ENCODE measurements at places on chromosomes 1 and 21. TPM values are rescaled to one million over a fixed set of nuclear protein-coding genes. Genes with fewer than 3 reads are reported as not detected.
A peak's percentile ranks its signal among the peaks of the same experiment; 100 is the strongest.

ZNF695 gene
- total RNA-seq: not detected

DNA sequence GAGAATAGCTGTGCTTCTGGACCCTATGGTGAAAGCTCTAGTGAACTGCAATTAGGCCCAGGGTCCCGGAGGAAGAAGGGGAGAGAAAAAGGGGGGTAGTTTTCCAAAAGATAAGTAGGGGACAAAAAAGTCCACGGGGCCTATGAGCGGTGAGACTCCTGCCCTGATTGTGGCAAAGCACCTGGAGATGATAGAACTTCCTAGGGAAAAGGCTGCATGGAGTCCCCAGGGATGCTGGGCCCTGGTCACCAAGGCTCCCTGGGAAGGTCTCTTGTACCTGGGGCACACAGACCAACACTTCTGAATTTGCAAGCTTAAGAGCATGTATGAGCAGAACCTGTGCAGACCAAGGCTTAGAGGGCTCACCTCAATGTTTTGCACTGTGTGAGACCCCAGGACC lies 5.4 kb upstream of the SHISA4 start:
- no peak for DNase-seq
- no peak overlapping the region for H3K4me3 ChIP-seq
- H3K27ac ChIP-seq: no peak overlapping the region
- peaks cover 37% of the 10 kb centered on the region for H3K4me1 ChIP-seq
- no peaks in the 10 kb centered on the region for H3K27me3 ChIP-seq

DNA sequence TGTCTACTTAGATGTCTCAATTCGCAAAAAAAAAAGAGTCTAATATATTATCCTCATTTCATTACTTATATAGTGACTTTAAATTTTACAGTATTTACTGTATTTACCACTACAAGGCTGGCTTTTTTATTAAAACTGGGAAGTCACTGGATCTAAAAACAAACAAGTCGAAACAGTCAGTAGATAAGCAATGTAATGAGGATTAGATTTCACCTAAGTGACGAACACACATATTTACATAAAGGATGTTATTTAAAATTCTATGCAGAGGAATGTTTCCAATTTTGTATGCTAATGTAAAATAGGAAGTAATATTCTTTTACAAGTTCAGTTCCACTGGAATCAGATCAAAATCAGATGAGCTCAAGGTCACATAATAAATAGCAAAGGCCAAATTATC lies 28.3 kb downstream of the TTC13 start:
- H3K36me3 ChIP-seq: no peaks in the 10 kb centered on the region
- H3K27ac ChIP-seq: no peak overlapping the region
- H3K4me1 ChIP-seq: no peaks in the 10 kb centered on the region
- no peak for DNase-seq

DNA sequence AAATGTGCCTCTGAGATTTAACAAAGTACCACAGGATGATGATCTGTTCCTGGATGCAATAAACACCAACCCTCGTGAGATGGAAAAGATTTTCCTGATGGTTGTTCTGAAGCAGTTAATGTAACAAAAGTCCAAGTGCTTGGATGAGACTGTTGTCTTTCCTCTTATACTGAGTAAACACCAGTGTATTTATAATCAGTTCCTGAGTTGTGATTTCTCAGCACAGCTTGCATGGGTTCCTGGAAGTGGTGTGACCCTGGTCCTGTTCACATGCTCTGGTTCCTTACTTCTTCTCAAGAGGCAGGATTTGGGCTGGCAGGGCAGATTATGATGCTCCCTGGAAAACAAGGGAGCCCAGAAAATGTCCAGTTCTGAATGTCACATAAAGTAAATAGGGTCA lies 208.2 kb upstream of the USP24 start:
- no peak overlapping the region for H3K4me3 ChIP-seq
- no peaks in the 10 kb centered on the region for H3K27me3 ChIP-seq
- H3K27ac ChIP-seq: no peak overlapping the region
- no peaks in the 10 kb centered on the region for H3K36me3 ChIP-seq
- peaks cover 3% of the 10 kb centered on the region for H3K4me1 ChIP-seq

GRCh38 chr1:89697383-89697782 lies 64.5 kb downstream of the LRRC8C start:
- no peak overlapping the region for H3K4me3 ChIP-seq
- H3K27ac ChIP-seq: no peak overlapping the region
- DNase-seq: no peak

GRCh38 chr1:101483982-101484688 lies 247.3 kb downstream of the S1PR1 start:
- peaks cover 6% of the 10 kb centered on the region for H3K4me1 ChIP-seq
- H3K4me3 ChIP-seq: no peak overlapping the region
- H3K27me3 ChIP-seq: no peaks in the 10 kb centered on the region

LAMC2 gene
- 30.1 TPM for total RNA-seq

DNA sequence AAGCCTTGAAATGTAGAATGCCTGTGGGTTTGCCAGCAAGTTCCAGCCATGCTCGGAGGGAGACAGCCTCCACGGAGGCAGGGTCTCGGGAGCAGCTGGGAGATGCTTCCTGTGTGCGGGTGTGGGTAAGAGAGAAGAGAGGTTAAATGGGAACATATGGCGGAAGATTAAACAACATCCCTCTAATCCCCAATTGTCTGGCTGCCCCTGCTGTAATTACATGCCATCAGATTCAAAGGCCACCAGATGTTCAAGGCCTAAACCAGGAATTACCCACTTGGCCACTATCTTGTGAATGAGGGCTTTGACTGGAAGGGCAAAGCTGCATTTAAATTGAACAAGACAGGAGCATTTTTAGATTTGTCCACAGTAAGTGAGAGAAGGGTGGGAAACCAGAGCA lies 81.4 kb upstream of the BACE2 start:
- no peak overlapping the region for H3K4me3 ChIP-seq
- H3K27ac ChIP-seq: no peak overlapping the region
- no peaks in the 10 kb centered on the region for H3K36me3 ChIP-seq
- no peaks in the 10 kb centered on the region for H3K27me3 ChIP-seq

CFHR1 gene
- not detected for total RNA-seq

PRKCZ gene
- 45.6 TPM for total RNA-seq

- H3K4me3 ChIP-seq: peak overlapping the region; percentile 99
- peaks cover 21% of the 10 kb centered on the region for H3K36me3 ChIP-seq
- no peak overlapping the region for H3K27ac ChIP-seq
- H3K27me3 ChIP-seq: no peaks in the 10 kb centered on the region
- peaks cover 13% of the 10 kb centered on the region for H3K4me1 ChIP-seq
These were observed 870 bp downstream of the STRIP1 start for GRCh38 chr1:110035236-110035752.

GRCh38 chr1:93000751-93001175 lies 39.5 kb upstream of the DIPK1A start:
- no peak overlapping the region for H3K4me3 ChIP-seq
- H3K27me3 ChIP-seq: no peaks in the 10 kb centered on the region
- H3K36me3 ChIP-seq: no peaks in the 10 kb centered on the region
- peak; percentile 40 for DNase-seq

GRCh38 chr1:173048621-173049321 lies 2.0 kb downstream of the TNFSF18 start:
- H3K27me3 ChIP-seq: no peaks in the 10 kb centered on the region
- H3K27ac ChIP-seq: no peak overlapping the region

GRCh38 chr1:104235141-104235540 lies 485.4 kb downstream of the AMY1C start:
- no peak overlapping the region for H3K27ac ChIP-seq
- no peak overlapping the region for H3K4me3 ChIP-seq
- DNase-seq: no peak
- H3K4me1 ChIP-seq: no peaks in the 10 kb centered on the region

GRCh38 chr1:26991310-26992116 lies 2.0 kb upstream of the TRNP1 start:
- no peak for DNase-seq
- peaks cover 5% of the 10 kb centered on the region for H3K4me1 ChIP-seq
- H3K27ac ChIP-seq: no peak overlapping the region
- H3K27me3 ChIP-seq: no peaks in the 10 kb centered on the region
- no peak overlapping the region for H3K4me3 ChIP-seq

- DNase-seq: peak; percentile 32
- H3K27me3 ChIP-seq: no peaks in the 10 kb centered on the region
- H3K4me3 ChIP-seq: no peak overlapping the region
- no peaks in the 10 kb centered on the region for H3K36me3 ChIP-seq
- H3K27ac ChIP-seq: no peak overlapping the region
These were observed 69.2 kb upstream of the ARTN start for GRCh38 chr1:43864111-43865045.

GRCh38 chr1:62077821-62078220 lies 116.8 kb upstream of the L1TD1 start:
- no peaks in the 10 kb centered on the region for H3K27me3 ChIP-seq
- H3K27ac ChIP-seq: no peak overlapping the region
- DNase-seq: no peak

DNA sequence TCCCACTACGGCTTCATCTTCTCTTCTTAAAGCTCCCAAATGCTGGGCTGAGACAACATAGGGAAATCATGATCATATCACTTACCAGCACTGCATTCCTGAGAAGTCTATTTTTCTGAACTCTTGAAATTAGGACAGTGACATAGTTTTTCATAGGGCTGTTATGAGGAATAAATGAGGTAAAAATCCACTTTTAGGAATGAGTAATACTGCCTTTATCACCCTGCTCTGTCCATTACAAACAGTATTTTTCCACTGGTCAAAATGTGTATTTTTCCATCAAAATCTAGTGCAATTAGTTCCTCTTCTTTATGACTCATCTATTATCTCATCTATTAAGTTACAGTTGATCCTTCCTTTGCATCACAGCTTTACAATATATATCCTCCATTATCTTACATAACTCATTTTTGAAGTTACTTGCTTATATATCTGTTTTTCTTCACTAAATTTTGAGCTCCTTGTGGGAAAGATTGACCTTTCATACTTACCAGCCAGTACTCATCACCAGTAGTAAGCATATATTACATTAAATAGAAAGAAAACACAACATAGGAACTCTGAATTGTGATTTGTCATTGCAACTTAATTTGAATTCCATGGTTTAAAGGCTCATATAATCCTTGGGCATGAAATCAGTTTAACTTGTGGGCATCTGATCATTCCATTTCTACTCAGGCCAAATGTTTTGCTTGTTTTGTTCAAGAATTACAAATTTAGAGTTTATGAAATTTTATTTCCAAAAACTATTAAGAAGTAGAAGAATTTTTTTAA lies 37.1 kb downstream of the PRRX1 start:
- H3K27ac ChIP-seq: no peak overlapping the region
- H3K27me3 ChIP-seq: no peaks in the 10 kb centered on the region
- DNase-seq: no peak

DNA sequence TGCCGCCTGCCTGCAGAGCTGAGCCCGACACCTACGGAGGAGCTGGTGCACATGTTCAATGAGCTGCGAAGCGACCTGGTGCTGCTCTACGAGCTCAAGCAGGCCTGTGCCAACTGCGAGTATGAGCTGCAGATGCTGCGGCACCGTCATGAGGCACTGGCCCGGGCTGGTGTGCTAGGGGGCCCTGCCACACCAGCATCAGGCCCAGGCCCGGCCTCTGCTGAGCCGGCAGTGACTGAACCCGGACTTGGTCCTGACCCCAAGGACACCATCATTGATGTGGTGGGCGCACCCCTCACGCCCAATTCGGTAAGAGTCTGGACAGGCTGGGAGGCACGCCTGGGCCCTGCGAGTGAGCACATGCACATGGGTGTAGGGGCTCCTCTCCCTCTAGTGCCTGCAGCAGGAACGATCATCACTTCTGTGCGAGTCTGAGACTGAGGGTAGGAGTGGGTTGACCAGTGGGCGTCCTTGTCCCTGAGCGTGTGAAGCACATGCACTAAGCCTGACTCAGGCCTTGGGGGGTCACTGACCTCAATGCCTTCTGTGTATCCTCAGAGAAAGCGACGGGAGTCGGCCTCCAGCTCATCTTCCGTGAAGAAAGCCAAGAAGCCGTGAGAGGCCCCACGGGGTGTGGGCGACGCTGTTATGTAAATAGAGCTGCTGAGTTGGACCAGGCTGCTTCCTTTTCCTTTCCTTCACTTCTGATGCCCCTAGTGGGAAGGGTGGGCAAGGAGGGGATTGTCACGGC lies 6.9 kb downstream of the DMAP1 start:
- peaks cover 31% of the 10 kb centered on the region for H3K36me3 ChIP-seq
- no peaks in the 10 kb centered on the region for H3K4me1 ChIP-seq
- no peaks in the 10 kb centered on the region for H3K27me3 ChIP-seq
- no peak for DNase-seq
- no peak overlapping the region for H3K27ac ChIP-seq

RNU1-1 gene
- total RNA-seq: under 0.01 TPM

CFHR5 gene
- total RNA-seq: not detected

GUCA2A gene
- total RNA-seq: not detected

- H3K4me1 ChIP-seq: peaks cover 4% of the 10 kb centered on the region
- H3K4me3 ChIP-seq: no peak overlapping the region
- H3K36me3 ChIP-seq: no peaks in the 10 kb centered on the region
- no peak overlapping the region for H3K27ac ChIP-seq
- no peak for DNase-seq
These were observed 34.1 kb downstream of the OPTC start for GRCh38 chr1:203528063-203528462.

Measured in thyroid gland (tissue), 4 donors.